ENCODE measurements at places on chromosomes 4 and X.

GRCh38 chr4:84837751-84838150 is 128.7 kb downstream of the WDFY3 start:
- no peak for DNase-seq

GRCh38 chr4:157389741-157390140 is 169.2 kb downstream of the GRIA2 start:
- no peak for DNase-seq

DNA sequence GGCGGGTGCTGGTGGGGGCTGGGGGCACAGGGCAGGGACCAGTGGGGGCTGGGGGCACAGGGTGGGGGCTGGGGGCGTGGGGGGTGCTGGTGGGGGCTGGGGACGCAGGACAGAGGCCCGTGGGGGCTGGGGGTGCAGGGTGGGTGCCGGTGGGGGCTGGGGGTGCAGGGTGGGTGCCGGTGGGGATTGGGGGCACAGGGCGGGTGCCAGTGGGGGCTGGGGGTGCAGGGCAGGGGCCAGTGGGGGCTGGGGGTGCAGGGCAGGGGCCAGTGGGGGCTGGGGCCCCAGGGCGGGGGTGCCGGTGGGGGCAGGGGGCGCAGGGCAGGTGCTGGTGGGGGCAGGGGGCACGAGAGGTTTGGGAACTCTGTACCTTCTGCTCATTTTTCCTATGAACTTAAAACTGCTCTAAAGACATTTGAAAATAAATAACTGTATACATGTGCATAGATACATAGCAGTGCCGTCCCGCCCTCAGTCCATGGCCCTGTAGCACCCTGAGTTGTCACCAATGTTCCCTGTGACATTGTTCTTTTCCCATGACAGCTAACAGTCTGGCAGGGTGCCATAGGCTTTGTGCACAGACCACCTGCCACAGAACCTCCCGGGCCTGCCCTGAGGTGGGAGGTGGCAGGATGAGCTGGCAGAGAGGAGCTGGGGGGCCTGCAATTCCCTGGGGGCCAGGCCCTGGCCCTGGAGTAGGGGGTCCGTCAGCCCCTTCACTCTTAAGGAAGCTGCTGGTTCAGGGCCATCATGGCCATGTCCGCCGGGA is 35.6 kb upstream of the ADRA2C start:
- DNase-seq = no peak

DNA sequence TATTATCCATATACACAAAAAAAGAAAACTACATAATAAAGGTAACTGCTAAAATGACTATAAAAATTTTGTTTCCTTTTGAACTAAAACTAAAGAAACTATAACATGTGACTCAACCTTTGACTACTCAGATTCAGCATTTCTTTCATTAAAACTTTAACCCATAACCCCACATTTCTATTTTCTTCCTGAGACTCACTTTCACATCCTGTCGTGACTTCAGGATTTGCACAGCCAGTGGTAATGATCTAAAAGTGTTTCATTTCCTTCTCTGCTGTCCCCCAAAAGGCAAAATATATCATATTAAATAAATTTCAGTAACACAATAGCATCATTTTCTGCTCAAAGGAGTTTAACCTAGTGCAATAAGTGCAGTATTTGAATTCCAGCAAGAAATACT is 1022.4 kb upstream of the DIAPH2 start:
- no peak for DNase-seq

GRCh38 chrX:136607236-136607635 is 40.7 kb upstream of the CD40LG start:
- DNase-seq = no peak

- no peak for DNase-seq
Observed at GRCh38 chr4:164177753-164178152, 576.2 kb upstream of the SMIM31 start.

DNA sequence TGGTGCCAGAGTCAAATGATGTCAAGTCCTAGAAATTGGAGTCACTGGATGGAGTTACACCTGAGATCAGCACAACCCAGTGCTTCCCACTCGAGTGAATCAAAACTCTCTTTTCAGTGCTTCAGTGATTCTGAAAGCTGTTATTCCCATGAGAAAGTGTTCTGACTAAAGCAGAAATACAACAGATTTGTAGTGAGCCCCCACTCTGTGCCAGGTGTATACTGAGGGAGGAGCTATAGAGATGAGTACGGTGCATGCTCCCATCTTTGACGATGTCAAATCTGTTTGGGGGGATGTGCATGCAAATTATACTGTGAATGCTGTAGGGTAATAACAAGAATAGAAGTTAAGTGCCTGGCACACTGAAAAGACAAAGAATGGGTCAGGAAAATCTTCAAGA is 330.2 kb downstream of the HS3ST1 start:
- no peak for DNase-seq

DNA sequence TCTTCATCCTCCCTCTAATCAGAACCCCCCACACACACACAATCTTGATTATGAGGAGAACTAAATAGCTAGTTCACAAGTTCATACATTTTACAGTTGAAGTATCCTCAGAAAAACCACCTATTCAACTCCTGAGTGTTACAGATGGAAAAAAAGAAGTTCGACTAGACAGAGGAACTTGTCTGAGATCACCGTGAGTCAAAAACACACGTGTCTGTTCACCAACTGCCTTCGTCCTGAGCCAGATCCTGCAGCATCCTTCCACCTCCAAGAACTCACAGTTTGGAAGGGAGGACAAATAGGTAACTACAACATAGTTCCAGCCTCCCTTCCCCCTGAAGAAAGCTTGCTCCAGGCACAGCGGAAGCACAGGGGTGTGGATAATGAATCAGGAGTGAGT is 19.0 kb upstream of the IRAK1 start:
- no peak for DNase-seq

DNA sequence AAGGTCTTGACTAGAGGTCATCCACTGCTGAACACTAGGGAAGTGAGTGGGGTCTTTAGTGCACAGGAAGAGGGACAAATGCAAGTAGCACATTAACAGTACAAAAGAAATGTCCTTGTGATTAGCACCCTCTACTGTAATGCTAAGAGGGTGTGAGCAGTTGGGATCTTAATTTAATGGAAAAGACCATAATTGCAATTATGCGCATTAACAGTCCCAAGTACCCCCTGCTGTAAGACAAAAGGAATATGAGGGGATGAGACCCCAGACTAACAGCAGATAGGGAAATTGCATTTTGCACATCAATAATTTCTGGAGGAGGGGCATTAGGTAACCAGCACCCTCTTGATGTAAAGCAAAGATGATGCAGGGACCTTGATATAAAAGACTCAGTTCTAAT is 285.0 kb downstream of the CHIC1 start:
- DNase-seq = no peak

DNA sequence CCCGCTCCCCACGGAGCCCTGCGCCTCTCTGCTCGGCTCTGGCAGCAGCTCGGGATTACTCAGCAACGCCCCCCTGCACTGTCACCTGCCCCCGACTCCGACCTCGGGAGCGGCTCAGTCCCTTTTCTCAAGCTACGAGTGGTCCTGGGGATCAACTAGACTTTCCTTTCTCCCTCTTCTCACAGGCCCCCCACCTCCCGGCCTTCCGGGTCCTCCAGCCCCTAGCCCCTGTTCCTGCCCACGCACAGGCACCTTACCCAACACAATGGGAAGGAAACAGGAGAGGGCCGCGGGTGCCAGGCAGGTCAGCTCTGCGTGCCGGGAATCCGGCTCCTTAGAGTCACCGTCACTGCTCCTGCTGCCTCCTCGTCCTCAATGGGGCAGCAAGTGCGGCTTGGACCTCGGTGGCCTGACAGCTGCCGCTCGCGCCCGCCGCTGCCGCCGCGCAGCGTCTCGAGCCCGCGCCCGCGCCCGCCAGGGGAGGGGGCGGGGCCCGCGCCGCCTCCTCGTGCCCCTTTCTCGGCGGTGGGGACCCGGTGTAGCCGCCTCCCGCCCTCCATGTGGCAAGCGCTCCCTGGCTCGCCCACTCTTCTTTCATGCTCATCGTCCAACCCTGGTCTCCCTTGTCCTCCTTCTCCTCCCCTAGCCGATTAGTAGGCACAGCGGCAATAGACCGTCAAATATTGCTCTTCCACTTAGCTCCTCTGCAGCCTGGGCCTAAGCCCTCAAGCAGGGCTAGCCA is at the start of gene RAB9B:
Gene RAB9B, minus strand, starts transcription at position 455 of the 742 bp plus-strand sequence. CDS start 6,473 bp downstream, outside the sequence.
- peak; percentile 62 for DNase-seq

DNA sequence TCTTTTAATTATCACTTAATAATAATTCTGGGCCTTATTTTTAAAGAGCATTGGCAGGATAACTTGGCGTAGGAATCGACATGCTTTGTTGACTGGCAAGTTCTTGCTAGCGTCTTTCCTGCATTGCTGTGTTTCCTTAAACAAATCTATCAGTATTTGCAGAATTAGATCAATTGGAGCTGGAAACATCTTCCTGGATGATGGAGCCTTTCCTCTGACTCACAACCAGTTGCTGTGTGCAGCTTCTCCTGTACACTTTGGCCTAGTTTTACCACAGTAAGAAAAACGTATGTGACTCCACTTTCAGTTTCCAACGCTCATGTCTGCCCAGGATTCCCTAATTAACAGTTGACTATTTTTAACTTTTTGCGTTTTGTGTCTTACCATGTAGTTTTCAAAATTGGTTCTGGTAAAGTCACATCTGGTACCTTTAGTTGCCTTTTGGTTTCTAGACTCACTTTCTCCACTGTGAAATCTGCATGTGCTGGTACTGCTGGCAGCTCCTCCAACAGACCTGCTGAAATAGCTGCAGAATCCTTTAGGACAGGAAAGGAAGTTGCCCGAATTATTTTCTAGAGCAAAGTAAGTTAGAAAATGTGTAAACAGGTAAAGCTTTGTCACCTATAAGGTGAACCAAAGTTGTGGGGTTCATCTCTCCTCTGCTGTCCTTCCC is 553.2 kb upstream of the FAT1 start:
- no peak for DNase-seq
